ENCODE measurements at places on chromosomes 12 and 14.
A peak's percentile ranks its signal among the peaks of the same experiment; 100 is the strongest.

GRCh38 chr12:89932954-89933353 is 224.3 kb upstream of the ATP2B1 start:
- peak; percentile 18 for DNase-seq

DNA sequence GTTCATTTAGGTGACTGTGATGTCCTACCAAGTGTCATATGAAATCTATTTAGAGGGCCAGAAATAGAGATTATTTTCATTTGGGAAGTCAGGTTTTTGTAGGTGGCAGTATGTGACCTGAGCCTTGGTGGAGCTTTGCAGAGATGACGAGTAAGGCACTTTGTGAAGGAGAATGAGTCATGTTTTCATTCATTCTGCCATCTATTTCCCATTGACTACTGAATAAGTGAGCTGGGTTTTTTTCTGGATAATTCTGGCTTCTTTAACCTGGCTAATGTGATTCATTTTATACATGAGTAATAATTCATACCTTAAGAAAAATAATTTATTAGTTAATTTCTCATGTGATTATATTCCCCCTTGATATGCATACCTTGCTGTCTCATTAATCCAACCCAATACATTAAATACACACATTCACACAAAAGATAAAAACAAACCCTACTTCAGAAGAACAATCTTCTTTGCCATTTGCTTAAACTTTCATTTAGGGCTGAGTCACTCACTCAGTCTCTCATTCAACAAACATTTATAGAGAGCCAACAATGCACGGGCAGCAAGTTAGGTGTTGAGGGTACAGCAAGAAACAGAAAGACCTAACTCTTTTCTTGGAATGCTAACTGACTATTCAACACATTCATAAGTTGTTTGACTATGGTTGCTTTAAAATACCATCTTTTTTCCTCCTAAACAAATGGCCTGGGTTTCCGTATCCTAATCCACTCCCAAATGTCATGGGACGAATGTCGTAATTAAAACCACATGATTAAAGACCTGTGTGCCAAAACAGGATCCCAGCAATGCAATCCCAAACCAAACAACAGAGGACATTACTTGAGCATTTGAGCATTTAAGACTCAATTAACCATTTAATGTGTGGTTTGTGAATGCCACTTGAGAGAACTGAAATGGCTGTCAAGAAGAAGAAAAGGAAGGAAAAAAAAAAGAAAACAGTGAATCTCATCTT is 78.0 kb downstream of the KITLG start:
- DNase-seq: no peak

- no peak for DNase-seq
Observed at GRCh38 chr12:20523658-20524057, 155.3 kb downstream of the PDE3A start.

DNA sequence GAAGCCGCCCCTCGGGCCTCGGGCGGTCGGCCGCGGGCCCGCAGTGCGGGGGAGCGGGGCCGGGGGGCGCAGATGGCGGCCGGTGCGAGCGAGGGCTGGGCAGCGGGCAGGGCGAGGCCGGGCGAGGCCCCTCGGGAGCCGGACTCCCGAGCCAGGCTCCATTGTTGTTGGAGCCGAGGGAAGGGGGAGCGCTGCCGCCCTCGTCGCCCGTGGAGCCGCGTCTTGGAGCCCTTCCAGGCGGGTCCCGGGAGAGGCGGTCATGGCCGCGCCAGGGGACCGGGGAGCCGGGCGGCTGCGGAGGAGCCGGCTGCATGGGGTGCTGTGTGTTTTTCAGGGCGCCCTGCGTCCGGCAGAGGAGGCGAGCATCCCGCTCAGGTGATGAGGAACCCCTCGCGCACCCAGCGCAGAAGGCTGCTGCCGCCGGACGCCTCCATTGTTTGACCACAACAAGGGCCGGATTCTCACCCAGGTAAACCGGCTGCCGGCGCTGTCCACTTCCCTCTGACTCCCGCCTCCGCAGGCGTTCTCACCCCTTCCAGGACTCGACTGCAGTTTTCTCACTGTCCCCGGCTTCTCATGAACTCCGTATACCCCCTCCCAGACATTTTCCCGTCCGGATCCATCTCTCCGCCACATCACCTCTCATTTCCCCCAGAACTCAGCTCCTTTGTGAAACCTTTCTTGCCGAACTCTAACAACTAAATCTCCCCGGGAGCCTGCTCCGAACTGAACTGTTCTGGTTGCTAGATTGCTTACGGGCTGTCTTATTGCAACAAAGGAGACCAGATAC is 732 bp downstream of the ZNF664 start:
- peak; percentile 18 for DNase-seq

DNA sequence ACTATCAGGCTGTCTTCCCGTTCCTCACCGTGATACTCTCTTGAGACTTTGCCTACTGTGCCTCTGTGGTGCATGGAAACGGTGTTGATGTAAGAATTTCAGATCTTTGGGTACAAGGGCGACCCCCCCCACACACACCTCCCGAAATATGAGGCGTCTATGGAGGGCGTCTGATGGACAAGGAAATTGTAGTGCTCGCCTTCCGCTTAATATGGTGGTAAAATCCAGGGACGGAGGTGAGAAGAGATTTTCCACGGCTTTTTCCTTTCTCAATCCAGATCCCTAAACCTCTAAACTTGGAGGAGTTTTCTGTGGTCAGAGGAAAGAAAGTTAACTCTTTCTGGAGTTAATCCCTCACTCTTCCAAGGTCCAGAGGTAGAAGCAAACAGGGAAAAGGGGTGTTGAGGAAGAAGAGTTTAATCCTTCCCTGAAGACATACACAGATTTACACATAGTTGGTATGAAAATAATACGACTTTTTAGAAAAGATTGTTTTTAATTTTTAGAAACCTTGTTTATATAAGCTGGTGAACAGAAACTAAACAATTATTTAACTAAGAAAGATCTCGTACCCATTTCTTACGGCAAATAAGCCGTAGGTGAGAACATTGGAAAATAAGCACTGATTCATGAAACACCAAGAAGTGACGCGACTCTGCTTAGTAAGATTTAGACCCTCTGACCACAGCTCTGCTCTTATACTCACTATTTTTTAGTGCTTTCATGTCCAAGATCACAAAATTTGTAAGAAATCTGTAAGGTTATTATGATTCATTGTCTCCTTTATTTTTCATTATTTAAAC is 23.1 kb upstream of the RNASE12 start:
- peak; percentile 46 for DNase-seq

GRCh38 chr14:51828017-51828797 is 32.2 kb upstream of the GNG2 start:
- peak; percentile 88 for DNase-seq

- DNase-seq: no peak
Observed at GRCh38 chr12:120751389-120751788, 25.8 kb downstream of the ACADS start.

DNA sequence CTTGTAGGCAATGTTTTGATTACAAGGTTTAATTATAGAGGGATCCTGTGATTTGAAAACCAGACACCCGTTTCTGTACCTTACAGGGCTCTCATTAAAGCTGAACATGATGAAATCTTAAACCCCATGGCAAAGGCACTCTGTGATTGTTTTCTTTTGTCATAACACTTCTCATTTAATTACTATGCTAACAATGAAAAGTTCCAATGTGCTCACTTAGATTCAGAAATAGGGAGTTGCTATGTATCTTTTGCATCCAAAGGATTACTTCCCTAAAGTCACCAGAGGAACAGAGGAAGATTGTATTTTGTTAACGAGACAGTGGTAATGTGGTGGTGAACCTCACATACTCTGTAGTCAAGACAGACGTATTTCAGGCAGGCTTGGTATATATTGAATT is 81.5 kb upstream of the MYF6 start:
- DNase-seq: no peak

DNA sequence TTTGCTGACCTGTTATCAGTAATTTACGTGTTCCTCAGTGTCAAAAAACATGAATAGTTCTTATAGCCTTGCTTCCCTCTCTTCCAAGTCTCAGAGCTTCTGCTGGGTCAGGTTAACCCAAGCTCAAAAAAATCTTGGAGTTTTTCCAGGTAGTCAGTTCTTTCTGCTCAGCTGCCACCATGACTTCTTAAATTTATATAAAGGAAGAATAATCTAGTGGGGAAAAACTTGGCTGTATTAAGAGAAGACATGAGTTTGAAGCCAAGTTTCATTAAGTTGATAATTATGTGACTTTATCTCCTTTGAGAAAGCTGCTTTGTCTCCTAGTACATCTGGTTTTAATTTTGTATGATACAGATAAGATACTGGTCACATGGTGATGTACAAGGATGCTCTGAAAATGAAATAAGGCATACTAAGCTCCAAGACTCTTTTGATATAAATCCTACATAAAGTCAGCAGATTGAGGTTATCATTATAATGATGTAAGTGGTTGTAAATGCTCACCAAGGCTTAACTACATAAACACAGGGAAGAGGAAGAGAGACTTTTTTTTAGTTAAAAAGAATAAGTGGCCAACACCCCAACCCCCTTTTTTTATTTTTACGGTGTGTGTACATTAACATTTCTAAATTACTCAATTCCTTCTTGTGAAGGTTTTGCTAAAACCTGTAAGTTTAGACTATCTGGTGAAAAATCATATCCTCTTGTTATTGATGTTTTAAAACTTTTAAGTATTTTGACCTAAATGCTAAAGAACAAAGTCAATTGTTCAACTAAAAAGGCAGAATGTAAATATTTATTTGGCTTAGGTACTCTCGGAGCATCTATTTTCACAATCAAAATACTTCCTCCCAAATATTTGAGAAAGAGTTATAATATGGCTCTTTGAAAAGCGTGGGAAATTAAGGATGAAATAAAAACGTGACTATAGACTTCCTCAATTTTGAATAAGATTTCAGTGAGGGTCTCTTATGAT is 84.1 kb upstream of the SLC38A2 start:
- no peak for DNase-seq
